Stimulated activated CD4-positive, alpha-beta T cell treated with anti-CD3 and anti-CD28 coated beads, TNF-alpha, amount 100 ng/mL, for 1 hour (primary cell): ENCODE measurements at places on chromosomes 1 and 21.

DNA sequence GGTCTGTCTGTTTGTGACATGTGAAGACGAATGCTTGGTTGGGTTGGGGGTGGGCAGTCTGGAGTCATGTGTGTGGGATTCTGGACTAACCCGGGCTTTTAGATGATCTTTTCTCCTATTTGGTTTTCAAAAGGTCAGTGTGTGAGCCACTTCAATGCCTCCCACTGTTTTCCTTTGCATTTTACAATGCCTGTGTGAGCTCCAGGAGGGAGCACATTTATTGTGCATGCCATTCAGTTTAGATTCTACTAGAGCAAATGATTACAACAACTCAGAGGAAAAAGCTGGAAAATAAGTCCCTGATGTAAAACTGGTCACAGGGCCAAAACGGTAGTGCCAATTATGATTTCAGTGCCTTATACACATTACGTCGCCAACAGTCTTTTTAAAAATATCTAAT, 90.9 kb downstream of the LYPLAL1 start:
- no peak for DNase-seq

DNA sequence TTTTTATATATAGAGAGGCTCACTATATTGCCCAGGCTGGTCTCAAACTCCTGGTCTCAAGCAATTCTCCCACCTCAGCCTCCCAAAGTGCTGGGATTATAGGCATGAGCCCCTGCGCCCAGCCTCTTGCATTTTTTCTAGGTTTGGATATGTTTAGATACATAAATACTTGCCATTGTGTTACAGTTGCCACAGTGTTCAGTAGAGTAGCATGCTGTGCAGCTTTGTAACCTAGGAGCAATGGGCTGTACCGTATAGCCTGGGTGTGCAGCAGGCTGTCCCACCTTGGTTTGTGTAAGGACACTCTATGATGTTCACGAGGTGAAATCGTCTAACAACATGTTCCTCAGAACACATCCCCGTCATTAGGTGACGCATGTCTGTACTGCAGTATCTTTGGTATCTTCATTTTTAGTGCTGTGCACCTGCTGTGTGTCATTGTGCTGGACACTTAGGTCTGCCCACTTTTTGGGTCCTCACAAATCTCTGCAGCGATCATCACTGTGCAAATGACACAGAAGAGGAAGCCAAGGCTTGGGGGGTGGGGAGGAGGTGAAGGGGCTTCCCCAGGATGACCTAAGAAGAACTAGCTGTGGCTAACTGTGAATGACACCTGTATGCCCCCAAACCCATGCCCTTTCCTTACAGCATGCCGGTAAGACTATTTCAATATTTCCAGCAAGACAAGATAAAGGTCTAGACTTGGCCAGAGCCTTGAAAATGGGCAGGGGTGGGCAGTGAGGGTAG, 44.5 kb downstream of the SDC3 start:
- DNase-seq = no peak

- DNase-seq = no peak
Measured at GRCh38 chr1:234647245-234647644, 37.3 kb upstream of the IRF2BP2 start.

DNA sequence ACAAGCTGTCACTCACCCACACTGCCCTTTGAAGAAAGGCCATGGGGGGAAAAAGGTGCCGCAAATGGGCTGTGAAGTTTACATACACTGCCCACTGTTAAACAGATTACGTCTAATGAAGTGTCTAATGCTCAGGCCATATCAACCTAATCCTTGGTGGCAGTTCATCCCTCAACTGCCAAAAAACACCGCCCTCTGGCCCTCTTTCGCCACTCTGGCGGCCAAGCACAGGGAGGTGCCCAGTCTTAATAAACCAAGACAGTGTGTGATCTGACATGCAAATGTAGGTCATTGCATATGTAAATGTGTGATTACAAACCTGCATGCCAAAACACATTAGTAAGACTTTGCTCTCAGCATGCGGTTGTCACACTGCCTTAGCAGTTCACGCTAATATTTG, 89.5 kb downstream of the NEK7 start:
- no peak for DNase-seq
